Renal cortical epithelial cell (primary cell): ENCODE measurements at places on chromosomes 3 and 15. TPM values are rescaled to one million over a fixed set of nuclear protein-coding genes. Genes with fewer than 3 reads are reported as not detected.

The BNC1 gene
- 18.4 and 26.7 TPM in 2 replicates for total RNA-seq

The GABRA5 gene
- total RNA-seq, result not detected in 2 replicates

The C2CD4A gene
- under 0.01 and 11.7 TPM in 2 replicates for total RNA-seq

The LYZL4 gene
- not detected in 2 replicates for total RNA-seq

The ARL6IP5 gene
- total RNA-seq, result 160 and 196 TPM in 2 replicates

The SCN11A gene
- total RNA-seq, result under 0.01 and 0.15 TPM in 2 replicates

The PSMD2 gene
- 423 and 840 TPM in 2 replicates for total RNA-seq

The CFAP91 gene
- 0.52 and 5.0 TPM in 2 replicates for total RNA-seq

The ARHGEF26 gene
- under 0.01 and 0.80 TPM in 2 replicates for total RNA-seq

The NPAP1 gene
- under 0.01 TPM in 1 of 2 replicates, not detected in the other for total RNA-seq
